ENCODE measurements at places on chromosomes 2 and 18.

GRCh38 chr18:61551586-61551985 is 218.4 kb downstream of the CDH20 start:
- no peak for DNase-seq

DNA sequence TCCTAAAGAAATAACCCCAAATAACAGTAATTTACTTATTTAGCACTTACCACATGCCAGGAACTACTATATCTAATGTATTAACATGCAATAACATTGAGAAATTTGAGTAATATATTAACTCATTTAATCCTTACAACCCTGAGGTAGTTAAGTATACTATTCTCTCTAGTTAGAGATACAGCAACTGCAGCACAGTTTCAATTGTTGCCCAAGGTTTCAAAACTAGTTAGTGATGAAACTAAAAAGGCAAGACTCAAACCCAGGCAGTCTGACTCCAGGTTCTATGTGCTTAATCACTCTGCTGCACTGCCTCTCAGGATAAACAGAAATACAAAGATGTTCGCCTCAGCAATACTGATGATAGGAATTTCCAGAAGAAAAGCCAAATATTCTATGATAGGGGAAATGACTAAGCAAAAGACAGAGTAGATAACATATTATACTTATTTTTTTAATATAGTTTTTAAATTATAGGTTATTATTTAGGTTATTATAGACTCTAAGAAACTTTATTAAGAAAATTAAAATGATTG is 88.0 kb downstream of the SS18 start:
- no peak for DNase-seq

DNA sequence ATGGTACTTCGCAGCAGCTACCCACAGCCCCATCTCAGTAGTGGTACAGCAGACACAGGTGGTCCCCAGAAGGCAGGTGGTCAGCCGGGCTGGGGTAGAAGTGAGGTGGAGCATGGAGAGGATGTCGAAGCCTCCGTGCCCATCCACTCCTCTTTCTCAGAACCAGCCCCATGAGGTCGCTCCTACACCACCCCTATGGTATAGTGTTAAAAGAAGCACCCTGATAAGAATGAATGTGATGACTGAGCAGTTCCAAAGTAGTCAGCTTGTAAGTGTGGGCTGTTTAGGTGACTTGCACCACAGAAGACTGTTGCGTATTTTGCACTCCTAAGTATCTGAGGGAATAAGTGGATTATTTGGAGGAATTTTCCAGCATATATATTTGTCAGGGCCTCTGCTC is 111.3 kb downstream of the WDSUB1 start:
- no peak for DNase-seq

DNA sequence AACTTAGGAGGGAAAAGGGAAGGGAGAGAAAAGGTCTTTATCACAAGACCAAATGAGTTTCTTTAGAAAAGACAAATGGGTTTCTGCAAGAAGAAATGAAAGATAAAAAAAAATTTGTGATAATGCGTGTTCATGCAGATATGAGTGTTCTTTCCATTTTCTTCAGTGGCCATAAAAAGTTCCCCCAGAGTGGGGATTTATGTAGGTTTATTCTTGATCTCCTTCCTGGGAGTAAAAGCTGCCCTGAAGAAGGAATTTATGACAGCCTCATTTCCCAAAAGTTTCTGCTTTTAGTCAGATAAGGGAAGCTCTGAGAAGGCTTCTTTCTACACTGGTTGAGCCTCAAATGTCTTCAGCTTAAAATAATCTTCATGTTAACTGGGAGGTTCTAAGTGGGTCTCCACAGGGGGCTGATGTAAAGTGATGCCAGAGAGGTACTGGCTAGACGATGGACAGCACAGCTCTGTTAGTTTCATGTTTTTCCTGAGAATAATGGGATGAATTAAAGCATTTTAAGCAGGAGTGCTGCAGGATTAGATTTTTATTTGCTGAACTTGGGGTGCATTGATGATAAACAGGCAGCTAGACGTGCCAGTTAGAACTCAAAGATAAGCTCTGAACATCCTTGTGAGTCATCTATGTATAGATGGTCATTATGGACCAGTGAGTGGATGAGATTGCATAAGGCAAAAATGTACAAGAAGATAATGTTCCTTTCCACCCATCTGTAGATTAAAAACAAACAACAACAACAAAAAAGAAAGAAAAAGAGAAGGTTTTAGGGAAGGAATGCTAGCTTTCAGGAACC is 99.4 kb upstream of the MSH2 start:
- DNase-seq: no peak

GRCh38 chr2:136117909-136118818 is at the start of gene CXCR4:
Gene CXCR4 (minus strand): TSS chr2:136118149. CDS start chr2:136118060, 89 bp downstream.
- peak; percentile 72 for DNase-seq

- no peak for DNase-seq
Measured at GRCh38 chr2:76298041-76298440, 587.3 kb upstream of the GCFC2 start.

GRCh38 chr2:232235716-232236115 is 142.8 kb upstream of the ALPP start:
- DNase-seq: no peak

DNA sequence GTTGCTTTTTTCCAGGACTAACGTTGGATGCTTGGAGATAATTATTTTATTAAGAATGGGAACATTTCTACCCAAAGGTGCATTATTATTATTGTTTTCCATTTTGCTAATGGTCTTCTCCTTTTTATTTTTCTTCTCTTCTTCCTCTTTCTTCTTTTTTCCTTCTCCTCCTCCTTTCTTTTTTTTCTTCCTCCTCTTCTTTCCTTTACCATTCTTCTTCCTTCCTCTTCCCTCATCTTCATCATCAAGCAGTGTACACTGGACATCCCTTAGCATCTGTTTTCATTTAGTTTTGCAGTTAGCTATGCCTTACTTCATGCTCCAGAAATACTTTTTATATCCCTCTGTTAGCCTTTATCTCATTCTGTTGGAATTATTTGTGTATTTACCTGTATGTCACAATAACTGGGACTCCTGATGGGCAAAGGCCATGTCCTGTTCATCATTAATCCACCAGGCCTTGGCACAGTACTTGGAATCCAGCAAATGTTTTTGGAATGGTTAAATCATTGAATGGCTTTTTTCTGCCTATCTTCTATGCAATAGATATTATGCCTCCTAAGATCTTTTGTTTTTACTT is 162.7 kb downstream of the CAMKMT start:
- no peak for DNase-seq

DNA sequence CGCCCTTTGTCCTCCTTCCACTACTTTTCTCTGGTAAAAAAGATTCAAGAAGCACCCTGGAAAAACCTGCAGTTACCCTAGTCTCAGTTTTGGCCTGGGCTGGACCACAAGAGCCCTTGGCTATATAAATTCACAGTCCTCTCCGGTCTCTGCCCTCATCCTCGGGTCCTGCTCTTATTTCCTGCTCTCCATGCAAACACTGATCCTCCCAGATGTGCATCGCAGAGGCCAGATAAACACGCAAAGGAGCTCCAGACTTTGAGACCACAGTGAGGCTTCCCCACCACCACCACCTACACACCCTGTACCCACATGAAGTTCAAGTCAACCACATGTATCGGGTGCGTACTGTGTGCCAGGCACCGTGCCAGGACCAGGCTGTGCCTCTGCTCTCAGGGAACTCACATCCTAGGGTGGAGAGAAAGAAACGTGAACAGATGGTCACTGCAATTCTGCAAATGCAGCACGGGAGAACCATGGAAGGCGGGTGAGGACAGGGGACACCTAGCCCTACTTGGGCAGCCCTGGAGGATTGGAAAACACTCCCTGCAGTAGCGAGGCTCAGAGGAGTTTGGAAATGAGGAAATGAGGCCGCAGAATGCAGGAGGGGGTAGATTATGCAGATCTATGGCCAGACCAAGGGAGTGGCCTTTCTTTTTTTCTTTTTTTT is 7.4 kb downstream of the CTDSP1 start:
- peak; percentile 37 for DNase-seq

DNA sequence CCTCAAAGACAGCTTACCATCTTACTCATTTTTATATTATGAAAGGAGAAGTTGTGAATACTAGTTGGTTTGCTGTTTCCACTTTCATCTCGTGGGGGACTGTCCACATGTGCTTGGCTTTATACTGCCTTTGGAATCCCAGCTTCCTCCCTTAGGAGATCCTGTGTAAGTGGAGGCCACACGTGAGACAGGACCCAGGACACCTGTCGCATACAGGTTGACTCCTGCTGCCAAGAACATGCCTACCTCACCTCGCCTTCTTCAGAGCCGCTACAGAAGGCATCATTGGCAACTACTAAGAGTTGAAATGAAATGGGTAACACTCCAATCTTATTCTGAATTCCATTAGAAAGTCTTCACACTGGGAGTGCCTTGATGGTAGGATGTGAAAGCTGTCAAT is 69.3 kb downstream of the PPP4R1 start:
- DNase-seq: no peak

DNA sequence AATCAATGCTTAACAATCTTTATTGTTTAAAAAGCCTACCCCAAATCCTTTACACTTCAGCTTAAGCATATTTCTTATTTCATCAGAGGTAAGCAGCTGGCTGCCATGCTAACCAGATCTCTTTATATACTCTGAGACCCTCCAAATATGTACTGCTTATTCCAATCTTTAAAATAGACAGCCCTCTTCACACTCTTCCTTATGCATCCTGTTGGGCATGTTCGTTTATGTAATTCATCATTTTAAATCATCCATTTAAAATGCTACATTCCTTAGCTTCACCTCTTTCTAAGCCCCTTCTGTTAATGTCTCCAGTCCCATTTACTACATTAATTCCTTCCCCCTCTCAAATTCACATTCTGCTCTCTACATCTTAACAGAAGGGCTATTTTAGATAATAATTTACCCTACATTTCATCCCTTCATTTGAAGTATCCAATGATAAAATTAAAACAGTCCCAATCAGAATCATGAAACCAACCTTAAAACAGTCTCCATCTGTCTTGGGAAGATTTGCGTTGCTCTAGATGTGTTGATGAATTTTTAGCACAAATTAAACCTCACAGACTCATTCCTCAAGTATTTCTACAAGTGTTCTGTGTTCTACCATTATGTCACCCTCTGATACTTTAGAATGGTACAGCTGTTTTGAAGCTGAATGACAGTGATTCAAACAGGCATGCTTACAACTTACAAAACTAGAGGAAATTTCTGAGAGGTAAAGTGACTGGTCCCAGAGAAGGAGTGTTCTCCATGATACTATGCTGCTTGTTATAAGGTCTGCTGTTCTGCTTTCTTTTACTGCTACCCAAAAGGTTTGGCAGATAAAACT is 59.1 kb downstream of the ZNF385B start:
- no peak for DNase-seq

GRCh38 chr2:135744760-135745314 is 3.2 kb downstream of the UBXN4 start:
- no peak for DNase-seq

- no peak for DNase-seq
Measured at GRCh38 chr2:122523981-122524380, 768.5 kb downstream of the TSN start.

- no peak for DNase-seq
Measured at GRCh38 chr18:31105733-31106132, 3.5 kb upstream of the DSC2 start.

DNA sequence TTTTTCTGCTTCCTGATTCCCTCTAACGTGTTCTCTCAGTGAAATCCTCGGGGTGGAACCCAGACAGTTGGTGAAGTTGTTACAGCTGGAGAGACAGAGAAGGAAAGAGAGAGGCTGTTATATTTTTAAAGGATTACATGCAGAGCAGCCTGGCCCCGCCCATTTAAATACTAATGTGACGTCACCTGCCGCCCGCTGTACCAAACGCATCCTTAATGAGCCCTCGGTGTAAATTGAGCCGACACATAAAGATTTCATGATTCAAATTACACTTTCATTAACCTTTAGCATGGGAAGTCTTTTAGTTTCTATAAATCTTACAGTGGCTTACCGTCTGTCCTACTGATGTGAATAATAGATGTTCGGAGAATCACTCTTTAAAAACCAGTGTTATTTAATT is 164.0 kb upstream of the SIX3 start:
- no peak for DNase-seq

- peak; percentile 37 for DNase-seq
Measured at GRCh38 chr18:58687871-58688308, 16.6 kb downstream of the MALT1 start.

DNA sequence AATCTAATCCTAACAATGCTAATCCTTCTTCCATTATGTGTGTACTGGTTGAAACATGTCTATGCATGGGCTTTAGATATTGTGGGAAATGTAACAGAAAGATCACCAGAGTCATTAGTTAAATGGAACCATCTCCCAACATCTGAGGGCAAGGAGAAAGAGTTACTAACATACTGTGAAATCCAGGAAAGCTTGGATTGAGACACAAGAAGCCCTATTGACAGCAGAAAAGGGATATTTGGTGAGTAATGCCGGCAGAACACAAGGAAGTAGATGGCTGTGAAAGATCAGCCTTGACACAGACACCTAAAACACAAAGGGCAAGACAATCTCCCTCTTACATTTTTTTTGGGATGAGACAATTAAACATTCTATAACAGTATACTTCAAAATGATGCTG is 28.5 kb upstream of the LAMA1 start:
- DNase-seq: no peak

DNA sequence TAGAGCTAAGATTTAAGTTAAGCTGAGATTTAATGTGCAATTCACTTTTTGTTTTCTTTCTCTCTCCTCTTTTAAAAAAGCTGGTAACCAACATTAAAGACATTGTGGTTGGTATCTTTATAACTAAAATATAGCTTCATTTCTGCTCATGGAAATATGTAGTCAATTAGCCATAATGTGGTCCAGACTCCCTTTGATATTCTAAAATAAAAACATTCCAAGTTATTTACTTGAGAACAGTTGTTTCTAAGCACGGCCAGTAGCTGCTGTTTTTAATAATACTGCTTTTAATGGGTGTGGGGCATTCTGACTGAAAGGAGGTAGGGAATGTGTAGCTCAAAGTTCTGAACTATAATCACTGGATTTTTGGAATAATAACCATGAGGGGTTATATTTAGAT is 183.3 kb upstream of the FBXO11 start:
- no peak for DNase-seq

DNA sequence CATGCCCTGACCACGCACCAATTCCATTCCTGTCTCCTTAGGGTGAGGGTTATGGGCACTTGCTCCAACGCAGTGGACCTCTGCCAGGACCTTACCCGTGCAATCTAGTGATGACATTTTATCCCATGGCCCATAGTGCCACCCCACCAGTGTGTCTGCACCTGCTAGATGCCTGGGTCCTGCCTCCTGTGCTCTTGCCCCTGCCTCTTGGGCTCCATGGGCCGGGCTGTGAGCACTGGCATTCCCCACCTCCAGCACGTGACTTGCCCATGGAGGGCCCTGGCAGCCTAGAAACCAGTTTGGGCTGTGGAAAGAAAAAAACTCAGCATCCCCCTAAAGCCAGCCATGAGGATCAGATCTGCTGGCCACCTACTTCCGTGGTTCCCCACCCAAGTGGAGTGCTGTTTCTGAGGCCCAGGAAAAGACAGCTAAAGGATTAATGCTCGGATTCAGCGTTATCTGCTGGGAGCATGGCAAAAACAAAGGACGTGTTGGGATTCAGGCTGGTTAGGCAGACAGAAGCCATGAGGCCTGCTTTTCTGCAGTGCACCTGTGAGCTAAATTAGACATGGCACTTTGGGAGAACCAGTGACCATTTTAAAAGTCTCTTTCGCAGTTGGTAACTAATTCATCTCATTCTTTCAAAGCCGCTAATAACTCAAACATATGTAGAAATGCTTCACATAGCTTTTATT is 129.2 kb downstream of the ALPK2 start:
- no peak for DNase-seq

- DNase-seq: no peak
Measured at GRCh38 chr2:135785032-135785431, 43.4 kb downstream of the UBXN4 start.

GRCh38 chr18:26089293-26090129 is 902 bp downstream of the SS18 start:
- no peak for DNase-seq
